ENCODE measurements at places on chromosomes 6 and 20.
A peak's percentile ranks its signal among the peaks of the same experiment; 100 is the strongest.

DNA sequence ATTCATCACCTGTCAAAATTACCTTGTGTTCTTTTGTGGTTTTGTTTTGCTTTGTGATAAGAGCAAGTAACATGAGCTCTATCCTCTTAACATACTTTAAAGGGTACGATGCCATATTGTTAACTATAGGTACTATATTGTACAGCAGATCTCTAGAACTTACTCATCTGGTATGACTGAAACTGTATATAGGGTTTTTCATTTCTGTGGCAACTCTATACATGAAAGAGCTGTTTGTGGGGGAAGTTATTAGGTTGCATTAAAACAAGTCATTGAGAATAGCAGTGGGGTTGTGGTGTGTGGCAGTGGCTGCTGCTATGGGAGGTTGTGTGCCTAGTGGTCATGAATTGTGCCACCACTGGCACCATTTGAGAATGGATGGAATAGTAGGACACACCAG lies 268.4 kb downstream of the KCNQ5 start:
- DNase-seq: no peak

DNA sequence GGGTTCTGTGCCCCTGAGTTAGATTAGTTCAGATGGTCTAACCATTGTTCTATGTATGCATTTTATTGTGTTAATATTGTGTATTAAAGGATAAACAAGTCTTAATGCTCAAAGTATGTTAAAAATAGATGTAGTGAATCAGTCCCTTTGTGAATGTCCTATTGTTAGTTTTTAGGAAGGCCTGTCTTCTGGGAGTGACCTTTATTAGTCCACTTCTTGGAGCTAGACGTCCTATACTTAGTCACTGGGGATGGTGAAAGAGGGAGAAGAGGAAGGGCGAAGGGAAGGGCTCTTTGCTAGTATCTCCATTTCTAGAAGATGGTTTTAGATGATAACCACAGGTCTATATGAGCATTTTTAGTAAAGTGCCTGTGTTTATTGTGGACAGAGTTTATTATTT lies 12.3 kb upstream of the HMGN4 start:
- DNase-seq: no peak

DNA sequence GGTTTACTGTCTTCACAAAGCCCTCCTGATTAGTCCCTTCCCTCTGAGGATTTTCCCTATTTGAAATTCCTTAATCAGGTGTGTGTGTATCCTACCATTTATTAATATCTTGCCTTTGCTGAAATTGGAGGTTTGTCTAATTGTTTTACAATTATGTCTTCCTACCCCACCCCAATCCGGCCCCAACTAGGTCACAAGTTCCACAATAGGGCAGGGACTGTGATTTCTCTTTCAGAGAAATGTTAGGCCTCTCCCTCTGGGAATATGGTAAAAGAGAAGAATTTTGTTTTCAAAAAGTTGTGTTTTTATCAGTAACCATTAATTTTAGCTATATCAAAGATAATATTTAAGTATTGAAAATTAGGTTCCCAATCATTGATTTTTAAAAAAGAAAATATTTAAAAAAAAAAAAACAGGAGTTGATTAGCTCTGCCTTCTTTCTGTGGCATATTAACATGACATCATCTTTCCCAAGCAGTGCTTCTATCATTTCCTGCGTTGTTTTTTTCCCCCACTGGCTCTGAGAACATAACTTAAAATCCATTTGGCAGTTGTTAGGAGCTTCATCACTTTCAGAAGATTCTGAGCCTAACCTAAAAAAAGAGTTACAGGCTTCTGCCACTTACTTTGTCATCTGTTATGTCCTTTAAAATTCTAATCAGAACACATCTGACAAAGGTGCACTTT lies 36.1 kb downstream of the BLOC1S5 start:
- no peak for DNase-seq

- DNase-seq: peak; percentile 37
Observed at GRCh38 chr6:14743474-14744211, 502.2 kb upstream of the JARID2 start.

- peak; percentile 14 for DNase-seq
Observed at GRCh38 chr20:52972190-52972937, at the start of gene TSHZ2. Gene TSHZ2 (plus strand): TSS chr20:52972358. CDS start chr20:52973294, 936 bp downstream.

- DNase-seq: no peak
Observed at GRCh38 chr6:33858804-33859505, 55.2 kb upstream of the MLN start.

- no peak for DNase-seq
Observed at GRCh38 chr6:137206577-137206976, 12.6 kb downstream of the IFNGR1 start.

DNA sequence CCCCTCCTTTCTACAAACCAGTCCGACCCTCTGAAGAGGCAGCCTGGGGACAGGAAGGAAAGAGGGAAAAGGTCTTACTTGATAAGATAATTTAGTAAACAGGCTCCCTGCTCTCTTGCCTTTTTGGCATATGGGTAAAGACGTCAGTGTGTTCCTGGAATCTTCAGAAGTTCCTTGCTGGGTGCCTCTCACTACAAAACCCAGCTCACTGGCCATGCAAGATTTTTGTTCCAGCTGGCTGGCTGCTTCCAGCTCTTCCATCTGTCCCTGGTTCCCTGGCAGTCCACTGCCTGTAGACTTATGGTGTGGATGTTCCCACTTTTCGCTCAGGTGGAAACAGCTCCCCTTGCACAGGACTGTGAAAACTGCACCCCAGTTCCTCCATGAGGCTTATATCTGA lies 57.4 kb downstream of the MOCS1 start:
- DNase-seq: no peak

GRCh38 chr20:63097336-63097831 lies 90.6 kb upstream of the BHLHE23 start:
- no peak for DNase-seq

DNA sequence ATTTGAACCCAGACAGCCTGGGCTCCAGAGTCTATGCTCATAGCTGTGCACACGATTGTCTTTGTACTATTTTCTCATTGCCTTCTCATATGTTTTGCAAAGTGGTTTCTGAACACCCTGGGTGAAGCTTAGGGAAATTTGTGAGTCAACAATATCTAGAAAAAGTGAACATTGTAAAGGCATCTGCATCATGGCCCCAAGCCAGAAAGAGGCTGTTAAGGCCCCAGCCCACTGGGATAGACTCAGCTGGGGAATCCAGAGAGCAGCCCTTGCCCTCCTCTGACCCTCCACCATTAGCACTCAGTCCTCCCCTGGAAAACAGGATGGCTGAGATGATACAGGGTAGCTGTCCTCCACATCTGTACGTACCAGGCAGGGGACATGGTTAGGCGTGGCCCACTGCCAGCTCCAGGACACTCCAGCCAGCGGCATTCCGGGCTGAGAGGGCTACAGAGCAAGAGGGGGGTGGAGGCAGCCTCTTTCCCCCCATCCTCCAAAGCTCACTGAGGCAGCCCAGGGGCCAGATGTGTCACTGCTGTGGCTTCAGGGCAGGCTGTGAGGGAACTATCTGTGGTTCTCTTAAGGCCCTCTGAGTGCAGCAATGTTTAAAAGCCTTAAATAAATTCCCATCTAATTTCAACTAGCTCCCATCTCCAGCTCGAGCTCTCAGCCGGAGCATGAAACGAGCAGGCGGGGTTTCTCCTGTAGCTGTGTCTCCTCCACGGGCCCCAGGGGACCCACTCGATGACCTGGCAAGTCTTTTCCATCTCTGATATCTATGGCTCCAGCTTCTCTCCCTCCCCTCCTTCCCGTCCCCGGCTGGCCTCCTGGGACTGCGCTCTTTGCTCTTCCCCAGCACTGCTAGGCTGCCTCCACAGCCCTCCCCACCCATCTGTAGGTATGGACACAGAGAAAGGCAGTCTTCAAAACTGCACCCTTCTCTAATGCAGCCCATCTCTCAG lies 209.4 kb upstream of the LRFN2 start:
- no peak for DNase-seq

DNA sequence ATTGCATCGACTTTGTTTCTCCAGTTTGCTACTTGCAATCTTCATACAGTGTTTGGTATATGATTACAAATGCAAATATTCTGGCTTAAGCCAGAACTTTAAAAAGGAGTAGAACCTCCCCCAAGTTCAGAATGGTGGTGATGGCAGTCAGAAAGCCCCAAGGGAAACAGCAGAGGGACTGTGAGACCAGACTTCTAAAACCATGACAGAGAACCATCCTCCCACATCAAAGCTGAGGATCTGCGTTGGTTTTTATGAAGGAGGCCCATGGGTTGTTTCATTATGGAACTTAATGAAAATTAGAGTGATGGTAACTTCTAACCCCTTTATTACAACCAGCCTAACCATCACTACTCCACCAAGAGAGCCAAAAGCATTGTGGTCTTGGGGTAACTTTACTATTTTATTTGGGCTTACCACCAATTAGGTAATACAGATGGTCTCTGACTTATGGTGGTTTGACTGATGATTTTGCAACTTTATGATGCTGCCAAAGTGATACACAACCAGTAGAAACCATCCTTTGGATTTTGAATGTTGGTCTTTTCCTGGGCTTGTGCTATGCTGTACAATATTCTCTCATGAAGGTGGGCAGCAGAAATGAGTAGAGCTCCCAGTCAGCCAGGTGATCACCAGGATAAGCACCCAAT lies 10.9 kb upstream of the MRS2 start:
- DNase-seq: no peak

DNA sequence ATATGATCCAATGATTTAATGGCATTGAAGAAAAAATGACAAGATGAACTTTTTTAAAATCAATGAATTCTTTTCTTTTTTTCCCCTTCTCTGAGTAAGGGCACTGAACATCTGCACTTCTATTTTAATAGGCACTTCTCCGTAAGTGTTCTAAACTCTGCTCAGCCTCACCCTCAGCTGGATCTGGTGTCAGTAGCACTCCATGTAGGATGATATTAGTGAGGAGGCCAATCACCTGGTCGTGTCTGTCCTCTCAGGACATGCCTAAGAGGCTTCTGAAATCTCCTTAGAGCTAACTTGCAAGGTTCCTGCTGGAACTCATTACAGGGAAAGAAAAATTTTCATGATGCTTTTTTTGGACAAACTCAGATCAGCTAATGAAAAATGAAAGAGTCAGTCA lies 148.6 kb upstream of the MLIP start:
- DNase-seq: no peak

GRCh38 chr6:97029552-97029951 lies 105.0 kb downstream of the KLHL32 start:
- no peak for DNase-seq

All from activated T-helper 1 cell treated with Interleukin-2 at 50 U/mL for 16 hours (primary cell).